Endothelial cell of umbilical vein (primary cell): ENCODE measurements at places on chromosomes 5 and 9. TPM values are rescaled to one million over a fixed set of nuclear protein-coding genes. Genes with fewer than 3 reads are reported as not detected.

The CBY3 gene
- total RNA-seq, result not detected in 2 replicates

The SCGB3A2 gene
- not detected in 2 replicates for total RNA-seq

The GZMA gene
- not detected in 2 replicates for total RNA-seq

The FSD1L gene
- total RNA-seq, result 7.5 and 8.5 TPM in 2 replicates

- no peaks in the 10 kb centered on the region for H3K36me3 ChIP-seq
- H3K27me3 ChIP-seq, result no peaks in the 10 kb centered on the region
- no peak for DNase-seq
These were observed 225.3 kb upstream of the CLINT1 start for GRCh38 chr5:158084292-158084691.

GRCh38 chr9:93263334-93264229, 79.6 kb downstream of the WNK2 start:
- H3K4me1 ChIP-seq, result no peaks in the 10 kb centered on the region
- no peak overlapping the region for H3K4me3 ChIP-seq
- no peak for DNase-seq
- no peaks in the 10 kb centered on the region for H3K27me3 ChIP-seq
- no peaks in the 10 kb centered on the region for H3K36me3 ChIP-seq

GRCh38 chr9:127555840-127556820, 55.9 kb upstream of the STXBP1 start:
- H3K4me1 ChIP-seq, result peaks cover 58% of the 10 kb centered on the region
- H3K4me3 ChIP-seq, result no peak overlapping the region
- DNase-seq, result peak; percentile 93
- H3K36me3 ChIP-seq, result peaks cover 11% of the 10 kb centered on the region

DNA sequence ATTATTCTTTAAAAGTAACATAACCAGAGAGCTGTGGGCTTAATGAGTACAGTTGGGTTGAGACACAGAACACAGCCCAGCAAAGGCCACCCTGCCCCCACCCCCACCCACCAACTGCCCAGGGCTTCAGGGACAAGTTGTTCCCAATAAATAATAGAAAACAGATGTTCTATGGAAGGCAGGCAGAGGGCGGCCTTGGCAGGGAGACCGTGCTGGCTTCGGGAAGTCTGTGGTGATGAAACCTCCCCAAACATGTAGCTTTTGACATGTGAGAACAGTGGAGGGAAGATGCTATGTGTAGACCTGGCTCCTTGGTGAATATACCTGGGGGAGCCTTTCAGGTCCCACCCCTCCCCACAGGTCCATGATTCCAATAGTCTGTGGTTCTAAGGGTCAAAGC, 10.0 kb downstream of the TRAF1 start:
- no peaks in the 10 kb centered on the region for H3K27me3 ChIP-seq
- no peak overlapping the region for H3K27ac ChIP-seq
- H3K36me3 ChIP-seq, result no peaks in the 10 kb centered on the region
- no peak for DNase-seq
- H3K4me1 ChIP-seq, result no peaks in the 10 kb centered on the region

DNA sequence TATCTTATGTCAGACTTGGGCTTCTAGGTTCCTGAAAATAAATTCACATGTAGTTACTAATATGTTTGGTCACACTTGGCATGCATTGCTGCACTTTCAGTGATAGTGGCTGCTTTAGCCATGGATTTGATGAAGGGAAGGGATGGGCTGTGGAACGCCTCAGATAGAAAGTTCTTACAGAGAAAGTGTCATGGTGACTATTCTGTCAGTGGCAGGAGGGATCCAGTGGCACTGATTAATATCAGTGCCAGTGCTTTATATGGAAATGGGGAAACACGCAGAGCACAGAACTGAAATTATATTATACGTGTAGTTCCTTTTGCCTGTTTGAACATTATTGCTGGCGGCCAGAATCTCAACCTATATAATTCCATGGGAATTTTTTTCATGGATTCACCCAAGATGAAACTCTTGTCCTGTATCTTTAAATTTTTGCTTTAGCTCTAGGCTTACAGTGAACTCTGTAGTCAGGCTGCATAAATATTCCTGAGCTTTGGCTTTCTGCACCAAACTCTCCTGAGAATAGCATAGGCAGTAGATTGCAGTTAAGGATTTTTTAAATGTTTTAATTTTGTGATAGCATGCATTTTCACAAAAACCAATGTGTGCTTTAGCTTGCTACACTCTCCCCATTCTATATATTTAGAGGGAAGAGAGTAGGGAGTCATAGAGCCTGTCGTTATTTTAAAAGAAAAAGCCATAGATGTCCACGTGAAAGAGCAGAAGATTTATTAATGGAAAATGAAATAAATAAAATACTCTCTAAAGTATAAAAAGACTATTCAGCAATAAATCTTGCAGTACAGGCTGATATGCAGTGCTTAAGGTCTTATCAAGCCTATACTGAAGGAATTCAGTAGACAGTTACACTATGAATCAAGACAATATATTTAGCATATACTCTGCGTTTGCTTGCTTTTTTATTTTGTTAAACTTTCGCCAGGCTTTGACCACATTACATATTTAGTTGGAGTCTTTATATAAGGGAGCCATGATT, 98.7 kb downstream of the EDIL3 start:
- H3K4me1 ChIP-seq, result peaks cover 20% of the 10 kb centered on the region
- no peak overlapping the region for H3K27ac ChIP-seq
- DNase-seq, result no peak
- no peaks in the 10 kb centered on the region for H3K27me3 ChIP-seq
- no peaks in the 10 kb centered on the region for H3K36me3 ChIP-seq
- H3K4me3 ChIP-seq, result no peak overlapping the region
